ENCODE measurements at places on chromosomes 11 and 22.

DNA sequence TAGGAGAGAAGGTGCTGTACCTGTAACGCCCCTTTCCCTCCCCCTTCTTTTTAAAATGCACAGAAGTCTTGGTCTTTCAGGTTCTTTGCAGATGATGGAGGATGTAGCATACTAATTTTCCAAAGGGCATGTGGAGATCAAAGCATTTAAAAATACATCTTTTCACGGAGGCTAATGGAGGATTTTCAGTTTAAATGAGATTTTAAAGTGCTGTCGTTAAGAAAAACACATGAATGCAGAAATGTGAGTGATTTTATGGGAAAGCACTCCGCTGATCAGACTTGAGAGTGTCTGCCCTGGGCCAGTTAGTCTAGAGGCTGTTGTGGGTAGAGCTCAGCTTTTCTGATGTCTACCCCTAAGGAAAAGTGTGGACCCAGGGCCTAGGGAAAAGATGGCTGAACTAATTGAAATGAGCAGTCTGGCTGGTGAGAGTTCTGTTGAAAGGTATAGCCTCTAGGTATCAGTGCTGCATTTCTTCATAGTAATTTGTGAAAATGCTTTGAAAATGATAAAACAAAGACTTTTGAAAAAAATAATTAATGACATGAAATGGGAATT is 2.5 kb downstream of the AMOTL1 start:
- H3K36me3 ChIP-seq: peaks cover 4% of the 10 kb centered on the region
- H3K4me3 ChIP-seq: peak overlapping the region; percentile 96
- peaks cover 2% of the 10 kb centered on the region for H3K27me3 ChIP-seq
- peaks cover 63% of the 10 kb centered on the region for H3K4me1 ChIP-seq
- H3K27ac ChIP-seq: no peak overlapping the region
- no peak for DNase-seq

GRCh38 chr11:103898577-103899336 is 137.7 kb upstream of the DDI1 start:
- H3K36me3 ChIP-seq: no peaks in the 10 kb centered on the region
- H3K4me3 ChIP-seq: no peak overlapping the region
- no peak for DNase-seq
- H3K4me1 ChIP-seq: peaks cover 58% of the 10 kb centered on the region
- no peaks in the 10 kb centered on the region for H3K27me3 ChIP-seq

- H3K4me3 ChIP-seq: peak within 1 kb of the TSS; percentile 95
- DNase-seq: peak; percentile 58
- no peaks in the 10 kb centered on the region for H3K27me3 ChIP-seq
- H3K4me1 ChIP-seq: peaks cover 37% of the 10 kb centered on the region
Measured at GRCh38 chr22:35648066-35649025, at the start of gene APOL6. Gene APOL6 (plus strand): TSS chr22:35648446. CDS start chr22:35656426, 7,980 bp downstream.

- no peaks in the 10 kb centered on the region for H3K27me3 ChIP-seq
- DNase-seq: no peak
- peak overlapping the region; percentile 66 for H3K4me3 ChIP-seq
- H3K27ac ChIP-seq: peak overlapping the region; percentile 35
- H3K4me1 ChIP-seq: peaks cover 27% of the 10 kb centered on the region
Measured at GRCh38 chr11:29208117-29208516, 808.7 kb downstream of the KCNA4 start.

- H3K36me3 ChIP-seq: no peaks in the 10 kb centered on the region
- H3K27me3 ChIP-seq: peaks cover 4% of the 10 kb centered on the region
- no peak overlapping the region for H3K27ac ChIP-seq
- peaks cover 18% of the 10 kb centered on the region for H3K4me1 ChIP-seq
- DNase-seq: no peak
Measured at GRCh38 chr22:20024225-20024624, 3.3 kb downstream of the TANGO2 start.

DNA sequence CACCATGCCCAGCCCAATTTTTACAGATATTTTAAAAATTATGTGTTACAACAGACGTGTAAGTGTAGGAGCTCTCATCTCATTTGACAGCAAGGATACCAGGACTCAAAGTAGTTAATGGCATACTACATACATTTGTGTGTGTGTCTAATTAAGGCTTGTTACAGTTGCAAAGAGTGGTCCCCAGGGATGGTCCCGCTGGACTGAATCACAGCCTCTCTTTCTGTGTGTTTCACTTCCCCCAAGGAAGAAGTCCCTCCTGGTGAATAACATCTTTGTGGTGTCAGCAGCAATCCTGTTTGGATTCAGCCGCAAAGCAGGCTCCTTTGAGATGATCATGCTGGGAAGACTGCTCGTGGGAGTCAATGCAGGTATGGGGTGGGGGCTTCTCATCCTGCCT is 17.2 kb downstream of the SLC2A11 start:
- H3K4me3 ChIP-seq: no peak overlapping the region
- no peaks in the 10 kb centered on the region for H3K4me1 ChIP-seq
- H3K27ac ChIP-seq: no peak overlapping the region
- peaks cover 7% of the 10 kb centered on the region for H3K36me3 ChIP-seq
- DNase-seq: no peak
- H3K27me3 ChIP-seq: no peaks in the 10 kb centered on the region

DNA sequence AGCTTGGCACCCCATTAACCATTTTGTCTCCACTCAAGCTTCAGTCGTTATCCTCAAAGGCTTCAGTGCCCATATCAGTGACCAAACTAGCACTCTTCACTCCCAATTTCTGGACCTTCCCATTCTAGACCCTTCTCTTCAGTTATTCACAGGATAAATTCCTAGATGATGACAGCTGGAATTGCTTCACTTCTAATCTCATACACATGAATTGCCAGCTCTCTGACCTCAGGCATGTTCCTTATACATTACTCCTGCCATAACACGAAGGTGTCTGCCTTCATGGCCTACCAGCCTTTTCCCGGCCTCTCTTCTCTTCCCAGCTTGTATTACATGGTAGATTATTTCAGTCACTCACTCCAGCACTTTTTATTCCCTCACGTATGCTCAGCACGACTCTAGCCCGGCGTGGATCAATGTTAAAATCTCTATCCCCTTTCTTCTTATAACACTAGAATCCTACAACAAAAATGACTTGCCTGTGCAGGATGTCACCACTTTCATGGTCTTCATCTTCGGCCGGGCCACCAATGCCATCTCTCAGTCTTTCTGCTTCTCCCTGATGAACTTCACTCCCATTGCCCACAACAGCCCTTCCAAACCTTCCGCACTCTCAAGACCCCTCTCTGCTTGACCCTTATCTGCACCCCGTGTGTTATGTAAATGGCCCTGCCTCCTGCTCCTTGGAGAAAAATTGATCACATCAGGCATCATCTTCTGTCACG is 36.9 kb downstream of the EIF3F start:
- H3K36me3 ChIP-seq: no peaks in the 10 kb centered on the region
- H3K27ac ChIP-seq: no peak overlapping the region
- no peak for DNase-seq
- H3K27me3 ChIP-seq: no peaks in the 10 kb centered on the region
- H3K4me3 ChIP-seq: no peak overlapping the region

- peaks cover 49% of the 10 kb centered on the region for H3K27me3 ChIP-seq
- H3K4me1 ChIP-seq: peaks cover 31% of the 10 kb centered on the region
Measured at GRCh38 chr11:10307400-10308200, 2.7 kb downstream of the ADM start.

DNA sequence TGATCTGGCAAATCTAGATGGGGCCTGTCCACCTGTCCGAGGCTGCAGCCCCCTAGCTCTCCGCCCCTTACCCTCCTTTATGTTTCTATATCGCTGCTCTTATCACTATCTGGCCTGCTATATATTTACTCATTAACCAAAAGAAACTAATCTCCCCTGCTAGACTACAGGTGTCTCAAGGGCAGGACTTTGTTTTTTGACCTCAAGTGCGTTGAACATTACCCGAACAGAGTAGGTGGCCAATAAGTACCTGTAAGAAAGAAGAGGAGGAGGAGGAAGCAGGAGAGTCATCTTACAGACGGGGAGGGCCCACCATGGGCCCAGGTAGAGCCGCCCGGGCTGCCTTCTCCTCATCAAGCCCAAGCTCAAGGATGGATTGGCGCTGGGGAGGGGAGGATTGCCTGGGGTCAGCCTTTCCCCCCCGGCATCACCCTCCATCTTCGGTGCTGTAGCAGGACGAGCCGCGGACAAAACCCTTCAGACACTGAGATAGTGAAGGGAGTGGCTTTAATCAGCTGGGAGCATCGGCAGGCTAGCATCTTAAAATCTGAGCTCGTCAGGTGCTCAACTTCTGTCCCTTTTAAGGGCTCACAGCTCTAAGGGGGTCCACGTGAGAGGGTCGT is 1.2 kb upstream of the P2RY6 start:
- DNase-seq: no peak
- H3K27ac ChIP-seq: peak overlapping the region; percentile 42

GRCh38 chr22:42214633-42215415 is 55.6 kb downstream of the TCF20 start:
- 0 out of 2 replicates have a peak, but pooled peaks cover 4% of the 10 kb centered on the region for H3K4me1 ChIP-seq
- H3K27ac ChIP-seq: no peak overlapping the region
- no peak for DNase-seq
- H3K4me3 ChIP-seq: no peak overlapping the region
